ENCODE measurements at places on chromosomes 11 and 22.

DNA sequence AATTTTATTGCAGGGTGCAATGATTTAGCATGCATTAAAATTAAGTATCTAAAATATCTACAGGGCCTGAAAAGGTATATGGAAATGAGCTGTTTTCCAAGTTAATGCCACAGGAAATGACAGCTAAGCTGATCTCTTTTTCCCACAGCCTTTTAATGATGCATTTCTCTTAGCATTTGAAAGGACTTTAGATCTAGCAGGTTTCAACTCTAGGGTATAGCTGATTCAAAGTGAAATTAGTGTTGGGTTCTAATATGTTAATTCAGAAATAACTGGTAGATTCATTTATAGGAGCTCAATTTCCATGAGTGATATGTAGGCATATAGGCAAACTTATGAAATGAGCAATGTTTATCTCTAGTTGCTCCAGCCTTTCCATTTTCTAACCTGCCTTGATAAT is 274.2 kb downstream of the CASP12 start:
- no peak for DNase-seq

DNA sequence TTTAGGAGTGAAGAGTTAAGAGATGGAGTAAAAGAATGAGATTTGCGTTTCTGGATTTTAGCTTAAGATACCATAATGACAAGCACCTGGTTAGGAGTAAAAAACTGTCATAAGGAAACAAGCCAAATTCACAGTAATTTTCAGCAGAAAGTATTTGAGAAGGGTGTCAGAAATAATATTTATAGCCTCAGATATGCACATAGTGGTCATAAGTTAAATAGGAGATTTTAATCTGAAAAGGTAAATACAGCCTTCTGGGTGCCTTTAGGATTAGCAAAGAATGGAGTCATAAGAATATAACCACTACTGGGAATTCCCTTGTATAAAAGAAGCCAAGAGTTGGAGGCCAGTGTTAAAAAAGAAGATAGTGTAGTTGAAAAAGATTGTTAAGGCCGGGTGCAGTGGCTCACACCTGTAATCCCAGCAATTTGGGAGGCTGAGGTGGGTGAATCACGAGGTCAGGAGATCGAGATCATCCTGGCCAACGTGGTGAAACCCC is 160.1 kb downstream of the SWAP70 start:
- DNase-seq: no peak

DNA sequence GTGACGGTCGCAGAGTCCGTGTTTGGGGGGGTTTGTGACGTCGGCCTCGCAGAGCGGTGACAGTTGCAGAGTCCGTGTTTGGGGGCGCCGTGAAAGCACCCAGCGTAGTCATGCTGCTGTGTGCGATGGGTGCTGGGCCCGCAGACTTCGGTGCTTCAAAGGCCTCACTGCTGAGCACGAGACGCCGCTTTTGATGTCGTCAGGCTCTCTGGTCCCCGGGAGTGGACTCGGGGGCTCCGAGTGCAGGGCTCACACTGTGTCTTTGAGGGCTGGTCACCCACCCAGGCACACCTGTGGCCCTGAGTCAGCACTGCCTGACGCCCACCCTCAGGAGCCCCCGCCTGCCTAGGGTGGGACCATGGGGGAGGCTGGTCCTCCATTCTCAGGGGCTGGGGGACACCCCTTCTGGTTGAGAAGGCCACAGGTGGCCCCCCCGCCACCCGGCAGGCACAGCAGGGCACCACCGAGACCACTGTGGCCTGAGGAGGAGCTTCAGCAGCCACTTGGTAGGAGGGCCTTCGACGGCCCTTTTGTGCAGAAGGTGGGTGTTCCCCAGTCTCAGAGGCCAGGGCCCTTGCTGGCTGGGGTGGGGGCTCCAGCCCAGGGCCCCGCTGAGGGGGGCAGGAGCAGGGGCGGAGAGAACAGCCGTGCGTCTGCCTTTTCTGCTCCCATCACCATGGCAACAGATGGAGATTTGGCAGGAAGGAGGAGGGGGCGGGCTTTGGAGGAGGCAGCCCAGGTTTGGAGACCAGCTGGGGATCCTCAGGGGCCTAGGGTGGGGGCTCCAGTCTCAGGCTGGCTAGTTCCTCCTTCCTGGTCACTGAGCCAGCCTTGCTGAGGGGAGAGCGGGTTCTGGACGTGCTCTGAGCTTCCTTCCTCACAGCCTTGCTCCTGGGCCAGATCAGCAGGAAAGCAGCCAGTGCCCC is 20.9 kb downstream of the BRSK2 start:
- no peak for DNase-seq

GRCh38 chr11:12731841-12732336 is 57.7 kb downstream of the TEAD1 start:
- DNase-seq: no peak

GRCh38 chr11:118434553-118435289 is 1.6 kb upstream of the KMT2A start:
- DNase-seq: no peak

- DNase-seq: no peak
Measured at GRCh38 chr11:96167203-96167758, 175.7 kb downstream of the MAML2 start.

- DNase-seq: peak; percentile 77
Measured at GRCh38 chr11:34585735-34586487, 35.0 kb upstream of the EHF start.
